ENCODE measurements at places on chromosomes 7 and 10. TPM values are rescaled to one million over a fixed set of nuclear protein-coding genes. Genes with fewer than 3 reads are reported as not detected.
A peak's percentile ranks its signal among the peaks of the same experiment; 100 is the strongest.

GRCh38 chr10:79280956-79281355 lies 66.3 kb upstream of the PPIF start:
- DNase-seq, result no peak

- DNase-seq, result no peak
These were observed 714.1 kb downstream of the AUTS2 start for GRCh38 chr7:70312336-70312735.

- no peak for DNase-seq
These were observed 8.3 kb downstream of the EN2 start for GRCh38 chr7:155466142-155466813.

DNA sequence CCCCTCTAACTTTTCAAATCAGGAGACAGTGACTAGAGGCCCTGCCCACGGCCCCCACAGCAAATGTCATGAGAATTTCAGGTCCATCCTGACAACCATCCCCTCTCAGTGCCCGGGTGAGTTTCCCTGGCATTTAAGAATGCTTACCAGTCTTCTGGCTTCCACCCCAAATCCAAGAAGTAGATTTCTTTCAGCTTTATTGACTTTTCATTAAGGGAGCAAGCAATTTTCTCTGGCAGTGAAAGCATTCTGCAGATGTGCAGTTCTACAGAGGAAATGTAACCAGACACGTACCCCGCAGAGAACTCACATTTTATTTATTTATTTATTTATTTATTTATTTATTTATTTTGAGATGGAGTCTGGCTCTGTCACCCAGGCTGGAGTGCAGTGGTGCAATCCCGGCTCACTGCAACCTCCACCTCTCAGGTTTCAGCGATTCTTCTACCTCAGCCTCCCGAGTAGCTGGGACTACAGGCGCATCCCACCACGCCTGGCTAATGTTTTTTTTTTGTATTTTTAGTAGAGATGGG lies 120.9 kb upstream of the KCTD7 start:
- DNase-seq, result no peak

- no peak for DNase-seq
These were observed 181.8 kb downstream of the LRRTM3 start for GRCh38 chr10:67107670-67108069.

GRCh38 chr7:76282344-76283253 lies 19.9 kb upstream of the HSPB1 start:
- peak; percentile 69 for DNase-seq

DNA sequence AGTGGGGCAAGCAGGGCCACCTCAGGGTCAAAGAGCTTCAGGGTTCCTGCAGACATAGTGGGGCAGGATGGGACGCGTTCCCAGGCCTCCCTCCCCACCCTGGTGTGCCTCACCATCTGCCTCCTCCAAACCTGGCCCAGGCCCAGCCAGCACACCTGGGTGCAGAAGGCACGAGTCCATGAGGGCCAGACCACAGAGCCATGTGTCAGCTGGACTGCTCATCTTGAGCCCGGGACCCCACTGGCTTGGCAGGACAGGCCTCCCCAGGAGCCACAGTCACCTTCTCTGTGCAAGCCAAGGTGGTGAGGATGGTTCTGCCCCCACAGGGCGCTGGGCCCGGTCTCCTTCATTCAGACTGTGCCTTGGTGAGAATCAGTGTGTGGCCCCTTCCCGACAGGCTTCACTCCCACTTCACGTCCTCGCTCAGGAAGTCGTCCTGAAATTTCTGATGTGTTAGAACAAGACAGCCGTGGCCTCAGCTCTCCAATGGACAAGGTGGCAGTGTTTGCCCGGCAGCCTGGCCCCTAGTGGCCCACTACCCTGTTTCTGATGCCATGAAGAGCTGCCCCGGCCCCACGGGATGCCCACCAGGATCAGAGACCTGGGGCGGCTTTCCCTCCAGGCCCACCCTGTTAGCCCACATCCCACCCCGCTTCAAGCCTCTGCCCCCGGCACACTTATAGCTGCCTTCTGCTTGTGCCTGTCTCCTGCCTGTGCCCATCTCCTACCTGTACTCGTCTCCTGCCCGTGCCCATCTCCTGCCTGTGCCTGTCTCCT lies 59.6 kb upstream of the EBF3 start:
- DNase-seq, result no peak

Gene THSD7A
- total RNA-seq, result 1.8 TPM

GRCh38 chr10:116170815-116171250 lies 102.2 kb downstream of the GFRA1 start:
- DNase-seq, result no peak

DNA sequence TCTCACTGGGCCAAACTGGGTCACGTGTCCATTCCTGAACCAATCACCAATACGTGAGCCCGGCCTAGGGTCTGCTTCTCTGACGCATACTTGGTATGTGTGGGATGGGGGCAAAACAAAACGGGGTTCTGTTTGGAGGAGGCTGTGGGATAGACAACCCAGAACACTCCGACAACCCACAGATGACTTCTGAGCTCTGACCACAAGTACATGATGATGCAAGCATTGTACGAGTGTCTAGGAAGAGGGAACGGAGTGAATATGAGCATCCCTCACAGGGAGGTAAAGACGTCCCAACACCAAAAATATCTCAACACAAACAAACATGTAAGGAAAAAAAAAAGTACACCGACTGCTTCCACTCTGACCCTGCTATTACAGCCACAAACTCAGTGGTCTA lies 5.6 kb downstream of the DAGLB start:
- DNase-seq, result no peak

Gene HPSE2
- total RNA-seq, result not detected

Gene CNTNAP2
- 0.24 TPM for total RNA-seq

Gene TMEM273
- total RNA-seq, result 3.3 TPM

Gene CHN2
- 22.9 TPM for total RNA-seq

Gene LAMB4
- total RNA-seq, result not detected

Gene OPN1SW
- not detected for total RNA-seq

DNA sequence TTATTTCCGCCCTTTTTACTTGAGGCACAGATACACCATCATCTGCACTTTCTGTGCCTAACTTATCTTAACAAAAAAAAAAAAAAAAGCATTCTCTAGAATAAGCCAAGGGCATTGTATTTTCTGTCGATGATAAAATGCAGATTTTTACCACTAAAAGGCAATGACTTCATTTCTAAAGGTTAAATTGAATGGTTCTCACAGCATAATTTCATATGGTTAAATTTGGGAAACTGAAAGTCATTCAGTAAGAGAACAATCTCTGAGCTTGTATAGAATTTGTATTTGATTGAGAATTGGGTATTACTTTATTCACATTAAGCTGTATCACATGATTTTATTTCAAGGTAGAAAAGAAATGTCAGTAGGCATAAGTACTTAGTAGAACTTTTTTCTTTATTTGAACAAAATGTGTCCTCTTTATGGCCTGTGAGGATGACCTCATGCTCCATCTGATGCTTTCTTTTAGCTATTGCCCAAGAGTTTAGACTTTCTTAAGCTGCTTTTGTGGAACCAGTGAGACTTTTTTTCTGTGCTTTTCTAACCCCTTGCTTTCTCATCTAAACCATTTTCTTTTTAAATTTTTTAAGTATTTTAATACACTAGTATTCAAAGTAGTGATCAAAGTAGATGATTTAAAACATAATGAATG lies 110.3 kb downstream of the LRRC4 start:
- no peak for DNase-seq

Gene PRKCQ
- 2.7 TPM for total RNA-seq

DNA sequence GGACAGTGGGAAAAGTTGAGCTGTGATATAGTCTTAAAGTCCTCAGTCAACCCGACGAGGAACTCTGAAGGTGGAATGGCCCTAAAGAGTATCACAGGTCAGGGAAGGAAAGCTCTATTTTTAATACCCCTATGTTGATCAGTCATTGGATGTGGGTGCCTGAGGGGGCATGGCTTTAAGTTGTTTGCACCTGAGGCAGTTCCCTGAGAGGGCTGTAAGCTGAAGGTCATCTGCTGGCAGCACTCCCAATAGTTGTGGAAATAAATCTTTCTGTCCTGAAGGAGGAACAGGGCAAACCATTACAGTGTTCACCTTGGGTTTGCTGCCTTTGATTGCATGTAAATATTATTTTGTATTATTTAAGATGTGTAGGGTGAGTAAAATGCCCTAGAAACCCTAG lies 17.8 kb upstream of the C1GALT1 start:
- DNase-seq, result no peak

DNA sequence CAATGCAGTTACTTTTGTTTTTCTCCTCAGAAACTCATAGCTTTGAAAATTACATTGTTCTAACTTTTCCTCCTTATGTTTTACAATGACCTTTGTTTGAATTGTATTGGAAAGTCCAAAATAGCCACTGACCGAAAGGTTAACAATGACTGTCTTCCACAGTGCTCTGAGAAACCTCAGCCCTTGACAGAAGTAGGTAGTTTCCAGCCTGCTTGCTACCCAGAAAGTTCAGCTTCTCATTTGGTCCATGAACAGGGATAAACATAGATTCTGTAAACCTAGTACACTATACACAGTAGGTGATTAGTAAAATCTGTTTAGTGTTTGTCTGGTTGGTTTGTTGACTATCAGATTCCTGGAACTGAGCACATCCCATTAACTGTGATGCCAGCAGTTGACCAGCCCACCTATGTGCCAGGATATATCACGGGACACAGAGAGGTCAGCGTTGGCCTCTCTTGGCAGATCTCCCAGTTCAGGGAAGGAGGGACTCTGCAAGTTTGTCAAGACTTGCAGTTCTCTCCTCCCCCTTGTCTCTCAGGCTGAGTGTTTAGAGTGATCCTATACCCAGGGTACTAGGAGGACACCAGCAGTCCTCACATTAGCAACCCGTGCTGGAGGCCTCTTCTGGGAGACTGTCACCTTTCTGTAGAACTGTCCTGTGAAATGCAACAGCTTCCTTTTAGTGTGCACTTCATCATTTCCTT lies 297.6 kb downstream of the ARHGAP12 start:
- DNase-seq, result no peak

GRCh38 chr10:44244745-44245600 lies 139.9 kb downstream of the CXCL12 start:
- DNase-seq, result no peak

- no peak for DNase-seq
These were observed 17.5 kb downstream of the KIAA1549 start for GRCh38 chr7:138963675-138964074.

GRCh38 chr7:109020251-109020650 lies 450.6 kb downstream of the DNAJB9 start:
- no peak for DNase-seq

Gene GHITM
- 82.5 TPM for total RNA-seq

GRCh38 chr7:124480036-124480820 lies 285.4 kb downstream of the GPR37 start:
- DNase-seq, result no peak

DNA sequence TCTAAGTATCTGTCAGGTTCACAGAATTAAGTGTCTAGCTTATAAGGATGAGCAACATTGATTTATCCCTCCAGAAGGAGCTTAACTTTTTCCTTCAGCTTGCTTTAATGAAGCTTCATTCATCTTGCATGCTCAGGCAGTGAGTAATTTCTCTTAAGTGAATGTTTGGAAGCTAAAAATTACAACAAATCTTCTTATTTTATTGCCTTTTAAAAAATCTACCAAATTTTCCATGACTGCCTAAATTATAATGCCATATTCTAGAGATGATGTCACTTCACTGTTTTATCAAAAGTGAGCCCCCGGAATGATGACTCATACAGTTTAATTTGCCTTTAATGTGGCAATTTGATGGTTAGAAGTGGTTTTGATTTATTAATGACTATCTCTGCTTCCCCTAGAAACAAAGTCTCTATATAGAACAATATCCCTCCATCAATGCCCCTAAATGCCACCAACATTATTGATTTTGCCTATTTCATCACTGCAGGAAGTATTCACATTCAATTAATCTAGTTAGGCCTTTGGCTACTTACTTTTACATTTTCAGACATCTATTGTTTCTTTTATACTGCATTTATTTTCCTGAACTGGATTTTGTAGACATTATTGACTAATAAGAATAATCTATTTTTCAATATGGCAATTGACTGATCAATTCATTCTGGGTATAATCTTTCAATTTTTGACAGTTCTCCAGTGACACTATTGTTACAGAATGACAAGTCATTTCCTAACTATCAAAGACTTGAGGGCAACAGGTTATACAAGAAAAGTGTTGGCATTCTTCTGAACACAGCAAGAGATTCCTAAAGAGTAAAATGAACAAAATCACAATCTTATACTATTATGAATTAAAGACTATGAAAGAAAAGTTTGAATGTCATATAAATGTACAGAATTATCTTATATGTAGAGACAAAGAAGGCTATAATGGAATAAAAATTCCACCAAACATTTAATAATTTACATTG lies 139.3 kb upstream of the ODAD2 start:
- DNase-seq, result no peak

DNA sequence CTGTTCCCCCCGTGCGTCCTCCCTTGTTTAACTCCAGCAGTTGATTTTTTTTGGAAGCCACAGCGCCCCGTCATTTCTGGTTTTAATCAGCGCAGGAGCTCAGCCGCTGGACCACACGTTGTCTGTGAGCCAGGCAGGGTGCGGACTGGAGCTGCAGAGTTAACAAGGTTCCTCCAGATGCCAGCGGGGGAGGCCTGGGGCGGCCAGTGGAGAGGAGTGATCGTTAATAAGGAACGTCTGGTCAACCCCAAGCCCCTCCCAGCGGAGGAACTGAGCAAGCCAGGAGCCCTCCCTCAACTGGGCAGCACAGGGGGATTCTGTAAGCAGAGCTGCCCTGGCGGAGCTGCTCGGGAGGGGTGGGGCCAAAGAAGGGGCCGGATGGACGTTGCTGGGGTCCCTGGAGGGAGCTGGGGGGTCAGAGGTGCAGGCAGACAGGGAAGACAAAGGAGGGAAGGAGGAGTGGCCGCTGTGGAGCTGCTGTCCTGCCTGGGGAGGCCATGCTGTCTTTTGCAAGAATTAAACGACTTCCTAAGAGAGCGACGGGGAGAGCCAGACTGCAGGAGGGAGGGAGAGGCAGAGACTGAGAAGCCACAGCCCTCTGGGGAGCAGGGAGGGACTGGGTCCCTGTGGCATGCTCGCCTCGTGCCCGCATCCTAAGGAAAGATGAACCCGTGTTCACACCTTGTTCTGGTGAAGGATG lies 537.1 kb upstream of the FOXK1 start:
- peak; percentile 65 for DNase-seq

- no peak for DNase-seq
These were observed 199.6 kb upstream of the HDAC9 start for GRCh38 chr7:18295781-18296423.

- no peak for DNase-seq
These were observed 14.1 kb upstream of the GOT1 start for GRCh38 chr10:99444383-99445045.

DNA sequence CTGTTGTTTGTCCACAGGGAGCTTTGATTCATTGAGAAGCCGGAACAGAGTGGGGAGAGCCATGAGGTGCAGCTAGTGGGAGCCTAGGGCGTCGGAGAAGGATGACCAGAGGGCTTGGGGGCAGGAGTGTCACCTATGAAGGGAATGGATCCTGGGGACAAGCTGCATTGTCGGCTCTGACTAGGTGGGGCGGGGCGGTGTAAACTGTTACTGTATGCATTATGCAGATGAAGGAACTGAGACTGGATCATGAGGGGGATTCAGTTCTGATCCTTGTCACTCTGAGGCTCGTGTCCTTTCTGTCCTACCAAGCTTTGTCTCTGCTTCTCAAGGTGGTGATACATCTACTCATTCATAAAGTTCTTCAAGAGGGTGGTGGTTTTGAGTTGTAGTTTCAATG lies 39.9 kb upstream of the MMD2 start:
- DNase-seq, result no peak
